ENCODE measurements at places on chromosomes 1 and 21. TPM values are rescaled to one million over a fixed set of nuclear protein-coding genes. Genes with fewer than 3 reads are reported as not detected.
A peak's percentile ranks its signal among the peaks of the same experiment; 100 is the strongest.

Gene TMCC2
- 4.1 TPM for total RNA-seq

DNA sequence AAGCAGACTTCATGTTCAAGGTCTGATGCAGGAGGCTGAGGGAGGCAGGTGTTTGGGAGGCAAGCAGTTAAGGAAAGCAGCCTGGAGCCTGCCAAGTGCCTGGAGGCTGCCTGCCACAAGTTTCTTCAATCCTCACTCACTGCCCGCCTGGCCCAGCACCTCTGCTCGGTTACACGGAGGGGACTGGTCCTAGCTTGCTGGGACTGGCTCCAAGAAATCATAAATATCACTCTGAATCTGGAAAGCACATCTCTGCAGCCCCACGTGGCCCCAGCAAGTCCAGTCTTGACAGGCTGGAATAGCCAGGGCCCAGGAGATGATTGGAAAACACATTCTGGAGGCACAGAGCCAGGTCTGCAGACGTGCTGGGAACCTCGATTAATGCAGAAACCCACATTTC is 83.9 kb downstream of the BCAR3 start:
- DNase-seq = peak; percentile 74

- no peak for DNase-seq
Measured at GRCh38 chr1:3697810-3698209, 45.5 kb downstream of the TP73 start.

Gene STUM
- total RNA-seq = 6.8 TPM

DNA sequence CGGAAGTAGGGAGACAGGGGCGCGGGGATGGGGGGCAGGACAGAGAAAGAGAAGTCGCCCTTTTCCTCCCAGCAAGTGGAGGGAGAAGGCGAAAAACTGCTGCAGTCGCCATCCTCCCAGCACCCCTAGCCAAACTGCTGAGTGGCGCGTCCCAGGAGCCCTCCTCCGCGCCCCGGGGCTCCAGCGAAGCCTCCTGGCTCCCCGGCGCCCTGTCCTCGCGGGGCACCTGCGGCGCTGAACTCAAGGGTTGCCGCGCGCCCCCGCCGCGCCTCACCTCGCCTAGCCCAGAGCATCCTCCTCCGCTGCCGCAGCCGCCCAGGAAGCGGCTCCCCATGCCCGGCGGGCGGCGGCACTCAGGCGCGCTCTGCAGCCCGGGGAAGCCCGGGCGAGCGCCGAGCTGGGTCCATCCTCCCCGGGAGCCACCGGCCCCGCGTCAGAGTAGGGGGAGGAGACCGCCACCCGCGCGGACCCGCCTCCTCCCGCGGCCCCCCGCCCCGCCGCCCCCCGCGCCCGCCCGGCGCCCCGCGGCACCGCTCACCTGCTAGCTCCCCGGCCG is at the start of gene DAB1:
Gene DAB1 (minus strand): TSS at position 405 of the 556 bp plus-strand sequence. CDS start 133,030 bp downstream, outside the sequence.
- DNase-seq = no peak

Gene AKR7A3
- total RNA-seq = 0.69 TPM

DNA sequence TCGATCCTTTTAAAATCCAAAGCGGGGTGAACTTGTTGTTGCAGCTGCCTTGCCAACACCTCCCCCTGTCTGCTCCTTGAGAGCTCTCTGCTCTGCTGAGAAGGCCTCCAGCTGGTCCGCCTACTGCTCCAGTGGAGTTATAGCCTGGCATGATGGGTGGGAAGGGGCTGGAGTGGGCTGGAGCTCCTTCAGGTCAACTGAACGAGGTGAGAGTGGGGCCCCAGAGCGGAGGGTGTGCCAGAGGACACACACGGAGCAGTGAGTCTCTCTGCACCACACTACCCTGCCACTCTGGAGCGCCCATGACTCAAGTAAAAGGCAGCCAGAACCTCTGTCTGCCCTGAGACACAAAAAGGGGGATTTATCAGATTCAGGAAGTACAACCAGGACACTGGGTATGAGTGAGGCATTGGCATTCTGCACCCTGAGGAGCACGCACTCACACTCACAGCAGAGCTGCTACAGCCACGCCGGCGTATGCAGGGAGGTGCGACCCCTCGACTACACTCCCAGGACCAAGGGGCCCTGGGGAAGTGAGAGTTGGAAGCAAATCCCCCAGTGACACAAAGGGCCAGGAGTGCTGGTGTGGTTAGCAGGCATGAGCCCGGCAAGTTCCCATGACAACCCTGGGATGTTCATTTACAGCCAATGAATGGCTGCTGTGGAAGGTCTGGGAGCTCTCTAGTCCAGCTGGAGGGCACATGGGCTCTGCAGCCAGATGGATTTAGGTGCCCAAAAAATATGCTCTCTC is 28.0 kb upstream of the EVA1B start:
- no peak for DNase-seq

DNA sequence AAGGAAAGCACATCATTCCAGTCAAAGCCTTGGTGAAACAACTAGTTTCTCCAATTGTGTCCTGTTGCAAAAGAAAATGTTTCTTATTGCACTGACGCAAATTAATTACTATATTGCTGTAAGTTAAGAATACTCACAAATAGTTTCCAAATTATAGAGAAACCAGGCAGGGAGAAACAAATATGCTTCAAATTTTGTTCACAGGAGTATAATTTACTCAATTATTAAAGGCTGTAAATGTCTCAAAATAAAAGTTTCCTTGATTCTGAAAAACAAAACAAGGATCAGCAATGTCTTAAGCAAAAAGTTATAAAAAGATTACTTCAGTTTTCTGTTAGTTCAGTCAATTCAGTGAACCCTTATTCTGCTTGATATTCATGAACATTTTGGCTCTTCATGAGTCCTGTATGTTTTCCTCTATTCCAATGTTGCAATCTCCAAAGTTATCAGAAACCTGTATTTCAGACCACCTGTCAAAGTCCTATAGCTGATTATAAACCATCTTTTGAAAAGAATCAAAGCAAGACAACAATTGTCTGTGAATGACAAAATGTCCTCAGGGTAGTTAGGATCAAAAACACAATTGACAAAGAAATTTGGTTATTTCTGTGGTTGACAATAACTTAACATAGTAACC is 11.7 kb upstream of the SYPL2 start:
- no peak for DNase-seq

DNA sequence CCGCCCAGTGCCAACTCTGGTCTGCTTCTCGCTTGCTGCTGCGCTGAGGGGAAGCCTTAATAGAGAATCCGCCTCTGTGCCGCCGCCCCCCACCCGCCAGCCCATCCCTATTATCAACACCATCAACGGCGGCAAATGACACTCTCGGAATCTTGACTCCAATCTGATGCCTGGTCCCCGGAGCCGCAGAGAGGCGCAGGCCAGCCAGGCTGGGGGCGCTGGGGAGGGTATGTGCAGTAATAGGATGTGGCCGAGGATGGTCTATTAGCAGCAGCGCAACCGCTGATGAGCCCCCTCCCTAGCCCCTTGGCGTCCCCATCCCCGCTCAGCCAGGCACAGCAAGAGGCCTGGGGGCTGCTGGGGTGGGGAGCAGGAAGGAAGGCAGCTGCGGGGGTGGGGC is 15.1 kb upstream of the DMBX1 start:
- DNase-seq = no peak

Gene TMEM54
- 36.0 TPM for total RNA-seq

DNA sequence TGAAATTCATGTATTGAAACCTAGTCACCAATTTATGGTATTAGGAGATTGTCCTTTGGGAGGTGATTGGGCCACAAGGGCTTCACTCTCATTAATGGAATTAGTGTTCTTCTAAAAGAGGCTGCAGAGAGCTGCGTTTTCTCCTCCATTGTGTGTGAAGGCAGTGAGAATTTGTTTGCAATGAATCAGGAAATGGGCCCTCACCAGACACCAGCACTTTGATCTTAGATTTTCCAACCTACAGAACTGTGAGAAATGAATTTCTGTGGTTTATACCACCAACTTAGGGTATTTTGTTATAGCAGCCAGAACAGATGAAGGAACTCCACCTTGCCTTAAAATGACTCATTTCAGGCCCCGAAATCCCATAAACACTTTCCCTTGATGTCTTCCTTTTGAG is 544.2 kb downstream of the RWDD3 start:
- DNase-seq = no peak

Gene DCST1
- total RNA-seq = not detected

- DNase-seq = no peak
Measured at GRCh38 chr21:31262728-31263127, 81.3 kb downstream of the TIAM1 start.

DNA sequence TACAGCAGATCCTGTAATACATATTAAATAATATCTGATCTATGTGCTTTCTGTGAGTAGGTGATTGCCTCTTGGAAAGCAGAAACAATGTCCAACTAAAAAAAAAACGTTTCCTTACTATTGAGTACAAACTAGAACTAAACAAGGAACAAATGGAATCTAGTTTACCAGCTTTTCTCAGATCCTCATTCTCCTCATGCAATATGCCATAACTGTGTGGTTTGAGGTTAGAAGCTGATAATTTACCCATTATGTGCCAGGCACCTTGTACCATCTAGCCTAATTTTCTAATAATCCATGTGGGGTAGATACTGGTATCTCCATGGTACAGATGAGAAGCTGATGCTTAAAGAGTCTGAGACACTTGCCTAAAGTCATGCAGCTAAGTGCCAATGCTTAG is 154.7 kb downstream of the PTGER3 start:
- no peak for DNase-seq

DNA sequence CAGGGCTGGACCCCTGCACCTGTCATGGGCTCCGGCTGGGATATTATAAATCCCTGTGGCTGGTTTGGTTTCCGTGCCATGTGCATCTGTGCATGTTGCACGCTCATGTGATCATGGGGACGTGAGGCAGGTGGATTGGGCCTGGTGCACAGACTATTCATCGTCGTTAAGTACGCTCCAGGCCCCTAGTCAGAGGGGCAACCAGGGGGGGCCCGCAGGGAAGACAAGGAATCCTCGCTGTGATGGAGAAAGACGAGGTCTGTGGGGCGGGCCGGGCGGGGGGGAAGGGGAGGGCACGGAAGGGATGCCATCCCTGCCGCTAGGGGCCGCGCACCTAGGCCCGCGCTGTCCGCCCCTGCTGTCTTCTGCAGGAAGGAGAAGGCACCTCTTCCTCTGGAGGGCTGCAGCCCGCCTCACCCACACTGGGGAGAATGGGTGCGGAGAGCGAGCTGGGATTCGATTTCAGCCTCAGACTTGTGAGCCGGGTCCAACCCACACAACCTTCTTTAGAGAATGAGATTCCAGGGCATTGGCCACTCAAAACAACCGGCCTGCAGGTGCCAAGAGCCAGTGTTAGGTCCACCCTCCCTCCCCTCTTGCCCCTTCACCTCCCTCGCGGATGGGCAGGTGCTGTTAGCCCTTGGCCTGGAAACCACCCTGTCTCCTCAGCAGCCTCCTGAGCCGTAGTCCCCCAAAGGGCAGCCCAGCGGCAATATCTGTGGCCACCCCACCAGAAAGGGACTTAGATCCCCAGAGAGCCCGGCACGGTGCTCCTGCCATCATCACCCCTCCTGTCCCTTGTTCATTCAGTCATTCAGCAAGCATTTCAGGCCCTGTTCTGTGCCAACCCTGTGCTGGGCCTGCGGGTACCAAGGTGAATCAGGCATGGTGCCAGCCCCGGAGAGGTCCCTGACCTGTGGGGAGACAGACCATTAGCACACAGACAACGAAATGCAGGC is 950 bp upstream of the LRP8 start:
- DNase-seq = peak; percentile 76

Gene SLC5A9
- total RNA-seq = 0.28 TPM

GRCh38 chr1:148362216-148362611 is 120.9 kb downstream of the PPIAL4G start:
- no peak for DNase-seq

Gene OR13G1
- not detected for total RNA-seq

- no peak for DNase-seq
Measured at GRCh38 chr1:110305900-110306420, 33.2 kb upstream of the RBM15 start.

DNA sequence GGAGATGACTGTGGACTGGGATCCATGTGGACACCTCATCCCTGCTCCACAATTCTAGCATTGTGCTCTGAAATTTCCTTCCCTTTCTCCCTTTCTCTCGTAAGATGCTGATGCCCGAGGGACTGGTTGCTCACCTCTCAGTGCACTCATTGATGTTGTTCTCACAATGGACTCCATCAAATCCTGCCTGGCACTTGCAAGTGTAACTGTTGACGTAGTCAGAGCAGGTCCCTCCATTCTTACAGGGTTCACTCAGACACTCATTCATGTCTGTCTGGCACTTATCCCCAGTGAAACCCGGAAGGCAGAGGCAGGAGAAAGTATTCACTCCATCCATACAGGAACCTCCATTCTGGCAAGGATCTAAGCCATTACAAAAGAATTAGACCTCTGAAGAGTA is 45.1 kb upstream of the ADAM30 start:
- no peak for DNase-seq

Gene BMP8B
- 0.24 TPM for total RNA-seq

DNA sequence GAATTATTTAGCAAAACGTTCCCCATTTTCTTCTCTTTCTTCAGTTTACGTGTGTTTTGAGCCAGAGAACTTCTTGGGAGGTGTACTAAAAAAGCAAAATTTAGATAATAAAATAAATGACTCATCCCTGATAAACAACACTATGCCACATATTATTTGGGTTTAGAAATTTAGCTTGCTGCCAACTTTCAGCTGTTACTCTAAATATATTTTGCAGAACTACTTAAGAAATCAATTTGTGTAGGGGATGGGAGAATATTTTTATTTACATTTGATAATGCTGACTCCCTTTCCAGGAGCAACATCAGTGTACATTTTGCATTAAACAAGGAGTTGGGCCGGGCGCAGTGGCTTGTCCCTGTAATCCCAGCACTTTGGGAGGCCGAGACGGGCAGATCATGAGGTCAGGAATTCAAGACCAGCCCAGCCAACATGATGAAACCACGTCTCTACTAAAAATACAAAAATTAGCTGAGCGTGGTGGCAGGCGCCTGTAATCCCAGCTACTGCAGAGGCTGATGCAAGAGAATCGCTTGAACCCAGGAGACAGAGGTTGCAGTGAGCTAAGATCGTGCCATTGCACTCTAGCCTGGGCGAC is 151.4 kb upstream of the ZRANB2 start:
- no peak for DNase-seq

GRCh38 chr1:39352881-39353280 is 138.6 kb upstream of the BMP8A start:
- DNase-seq = no peak

DNA sequence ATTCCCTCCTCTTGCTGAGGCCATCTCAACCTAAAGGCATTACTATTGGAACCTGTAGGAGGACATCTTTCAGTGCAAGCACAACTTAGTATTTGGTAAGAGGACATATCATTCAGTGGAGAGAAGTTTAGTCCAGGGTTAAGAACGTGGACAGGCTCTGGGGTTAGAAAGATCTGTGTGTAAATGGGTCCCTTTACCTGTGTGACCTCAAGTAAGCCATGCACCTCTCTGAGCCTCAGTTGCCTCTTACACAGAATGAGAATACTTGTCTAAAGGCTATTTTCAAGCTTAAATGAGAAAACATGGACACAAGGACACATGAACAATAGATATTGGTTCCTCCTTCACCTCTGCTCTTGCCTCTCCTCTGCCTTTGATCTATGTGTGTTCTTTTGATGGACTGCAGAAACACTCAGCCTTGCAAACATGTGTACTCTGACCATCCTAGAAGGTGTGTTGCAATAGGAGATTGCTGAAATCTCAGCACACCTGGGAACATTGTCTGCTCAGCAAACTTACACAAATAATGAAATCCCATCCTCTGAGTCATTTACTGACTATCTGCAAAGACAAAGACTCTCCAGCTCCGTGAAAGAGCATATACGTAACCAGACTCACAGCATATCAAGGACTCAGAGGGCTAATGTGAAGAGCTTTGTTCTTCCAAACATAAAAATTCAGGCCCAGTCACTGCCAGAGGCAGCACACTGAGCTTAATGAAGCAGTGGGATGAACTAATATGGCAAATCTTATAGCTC is 143.8 kb downstream of the DAB1 start:
- no peak for DNase-seq

Gene ANGPTL1
- 280 TPM for total RNA-seq

Data from posterior vena cava (tissue), 2 donors.